NCI-H2227 treated with DMSO at 0.1 percent for 48 hours (cell line): ENCODE measurements at places on chromosomes 12 and 14.
A peak's percentile ranks its signal among the peaks of the same experiment; 100 is the strongest.

DNA sequence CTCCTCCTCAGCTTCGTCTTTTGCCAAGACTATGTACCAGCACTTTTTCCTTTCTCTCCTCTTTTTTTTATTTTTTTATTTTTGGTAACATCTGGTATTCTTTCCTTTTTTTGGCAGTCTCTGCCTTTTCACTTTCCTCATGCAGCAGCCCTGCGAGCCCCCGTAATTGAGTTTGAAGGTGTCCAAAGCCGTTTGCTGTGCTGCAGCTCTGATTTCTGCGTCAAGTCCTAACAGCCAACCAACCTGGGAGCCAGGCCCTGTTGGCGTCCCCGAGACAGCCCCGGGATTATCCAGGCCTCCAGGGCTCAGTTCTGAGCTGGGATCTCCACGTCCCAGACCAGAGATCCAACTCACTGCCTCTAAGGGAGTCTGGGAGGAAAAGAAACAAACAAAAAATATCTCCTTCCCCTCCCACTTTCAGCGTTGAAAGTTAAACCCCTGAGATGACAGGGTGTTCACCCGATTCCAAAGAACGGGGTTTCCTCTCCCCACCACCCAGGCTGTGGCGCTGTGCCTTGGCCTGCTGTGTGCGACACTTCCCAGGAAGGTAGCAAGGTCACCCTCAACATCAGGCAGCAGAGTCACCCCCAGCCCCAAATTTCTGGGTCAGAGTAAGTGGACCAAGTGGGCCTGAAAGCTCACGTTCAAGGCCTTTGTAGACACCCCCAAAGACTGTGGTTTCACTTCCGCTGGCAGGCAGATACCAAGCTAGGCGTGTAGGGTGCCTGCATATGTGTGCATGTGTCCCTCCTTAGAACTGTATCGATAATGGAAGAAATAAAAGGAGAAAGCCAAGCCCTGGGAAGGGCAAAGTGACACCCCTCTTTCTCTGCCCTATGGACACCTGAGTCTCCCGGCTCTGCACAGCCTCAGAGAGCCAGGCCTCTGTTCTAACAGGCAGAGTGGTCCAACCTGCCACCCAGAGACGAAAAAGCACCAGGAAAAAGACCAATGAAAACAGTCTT is 11.1 kb downstream of the BCL11B start:
- DNase-seq, result no peak

GRCh38 chr14:105480199-105480746 is 5.7 kb downstream of the CRIP2 start:
- no peak for DNase-seq

- DNase-seq, result peak; percentile 78
Measured at GRCh38 chr14:79605849-79606248, 605.5 kb downstream of the DIO2 start.

DNA sequence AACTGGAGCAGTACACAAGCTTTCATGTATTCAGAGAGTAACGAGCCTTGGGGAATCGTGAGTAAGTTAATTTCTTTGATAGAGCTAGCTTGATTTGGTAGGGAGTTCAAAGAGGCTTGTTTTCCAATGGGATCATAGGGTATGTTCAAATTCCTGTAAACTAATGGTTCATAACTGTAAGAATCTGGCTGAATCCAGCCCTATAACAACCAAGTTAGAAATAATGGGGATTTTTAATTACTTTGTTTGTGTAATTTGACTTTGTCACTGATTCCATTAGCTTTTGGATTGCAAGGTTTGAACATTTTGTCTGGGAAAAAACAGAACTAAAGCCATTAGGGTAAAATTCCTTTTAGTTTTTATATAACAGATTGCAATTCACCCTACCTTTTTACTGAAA is 94.0 kb downstream of the WNK1 start:
- DNase-seq, result no peak

GRCh38 chr12:55996201-55996714 is 818 bp upstream of the SUOX start:
- peak; percentile 57 for DNase-seq

GRCh38 chr12:3283137-3283680 is 206.0 kb downstream of the TSPAN9 start:
- no peak for DNase-seq

DNA sequence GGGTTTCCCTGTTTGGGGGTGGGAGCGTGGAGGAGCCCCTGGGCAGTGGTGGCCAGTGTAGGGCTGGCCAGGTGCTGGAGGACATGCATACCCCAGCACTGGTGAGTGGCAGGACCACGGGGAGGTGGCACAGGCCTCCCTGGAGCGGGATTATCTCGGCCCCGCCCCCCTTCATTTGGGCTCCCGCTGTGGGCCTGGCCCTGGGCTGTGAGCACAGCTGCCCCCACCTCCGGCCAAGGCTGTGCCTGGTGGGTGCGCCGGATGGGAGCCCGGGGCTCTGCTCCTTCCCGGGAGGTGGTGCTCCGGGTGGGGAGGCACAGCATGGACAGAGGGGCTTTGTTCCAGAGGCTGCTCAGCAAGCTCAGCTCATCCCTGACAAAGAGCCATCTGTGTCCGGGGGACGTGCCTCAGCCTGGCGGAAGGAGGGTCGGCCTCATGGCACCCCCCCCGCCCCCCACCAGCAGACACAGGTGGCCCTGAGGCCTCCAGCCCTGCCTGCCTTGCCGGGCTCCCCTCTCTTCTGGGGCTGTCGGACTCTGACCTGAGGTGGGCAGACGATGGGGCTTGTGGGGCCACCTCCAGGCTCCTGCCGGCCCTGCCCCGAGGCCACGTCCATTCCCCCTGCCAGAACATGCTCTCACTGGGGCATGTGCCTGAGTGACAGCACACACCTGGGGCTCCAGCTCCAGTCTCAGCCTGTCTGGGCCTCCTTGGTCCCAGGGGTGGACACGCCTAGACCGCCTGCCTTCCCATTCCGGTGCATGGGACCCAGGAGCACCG is 8.4 kb downstream of the TEDC1 start:
- no peak for DNase-seq
